NCI-H1417 (cell line): ENCODE measurements at places on chromosomes 3 and 15.

DNA sequence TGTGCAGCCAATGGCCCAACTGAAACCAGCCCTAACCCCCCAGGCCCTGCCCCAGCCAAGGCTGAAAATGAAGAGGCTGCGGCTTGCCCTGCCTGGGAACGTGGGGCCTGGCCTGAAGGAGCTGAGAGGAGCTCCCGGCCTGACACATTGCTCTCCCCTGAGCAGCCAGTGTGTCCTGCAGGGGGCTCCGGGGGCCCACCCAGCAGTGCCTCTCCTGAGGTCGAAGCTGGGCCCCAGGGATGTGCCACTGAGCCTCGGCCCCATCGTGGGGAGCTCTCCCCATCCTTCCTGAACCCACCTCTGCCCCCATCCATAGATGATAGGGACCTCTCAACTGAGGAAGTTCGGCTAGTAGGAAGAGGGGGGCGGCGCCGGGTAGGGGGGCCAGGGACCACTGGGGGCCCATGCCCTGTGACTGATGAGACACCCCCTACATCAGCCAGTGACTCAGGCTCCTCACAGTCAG lies 11.2 kb downstream of the MAP1A start:
- DNase-seq = no peak

DNA sequence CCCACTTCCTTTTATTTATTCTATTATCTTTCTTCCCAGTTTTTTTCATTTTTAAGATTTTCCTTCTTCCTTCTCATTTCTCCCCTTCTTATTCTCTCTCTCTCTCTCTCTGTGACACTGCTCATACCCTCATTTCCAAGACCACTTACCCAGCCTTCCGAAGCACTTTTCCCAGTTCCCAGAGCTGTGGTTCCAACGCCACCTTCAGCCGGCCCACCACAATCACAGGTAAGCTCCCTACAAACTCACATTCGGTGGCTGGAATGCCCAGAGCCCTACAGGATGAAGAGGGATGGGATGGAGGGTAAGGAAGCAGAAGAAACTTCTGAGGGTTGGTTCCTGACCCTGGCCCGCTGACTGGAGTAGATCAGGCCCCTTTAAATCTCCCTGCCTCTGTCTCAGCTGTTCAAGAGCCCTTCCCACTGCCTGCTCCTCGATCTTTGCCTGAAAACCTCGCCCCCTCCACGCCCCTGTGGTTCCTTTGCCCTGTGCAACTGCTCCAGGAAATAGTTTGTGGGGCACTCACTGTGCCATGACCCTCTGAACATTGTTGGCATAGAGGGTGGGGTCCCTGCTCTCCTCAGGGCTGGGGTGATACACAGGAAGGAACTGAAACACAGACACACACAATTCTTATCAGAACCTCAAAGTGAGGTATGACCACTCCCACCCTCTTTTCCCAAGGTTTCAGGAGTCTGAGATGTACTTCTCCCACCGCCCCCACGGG lies 4.8 kb downstream of the LPCAT4 start:
- no peak for DNase-seq

DNA sequence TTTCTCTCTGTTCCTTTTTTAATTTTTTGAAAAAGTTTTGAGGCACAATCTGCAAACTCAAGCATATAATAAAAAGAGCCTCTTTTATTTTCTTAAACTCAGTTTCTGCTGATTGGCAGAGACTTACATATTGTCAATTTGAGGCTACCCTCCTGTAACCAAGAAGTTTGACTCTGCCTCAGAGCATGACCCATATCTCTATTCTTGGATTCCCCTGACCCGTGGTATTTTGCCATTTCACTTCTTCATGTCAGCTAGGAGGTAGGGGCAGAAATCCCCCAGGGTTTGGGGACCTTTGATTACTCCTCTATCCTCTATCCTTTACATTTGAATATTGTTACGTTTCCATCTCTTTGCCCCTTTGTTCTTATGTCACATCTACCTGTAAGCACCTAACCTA lies 479.1 kb upstream of the ALCAM start:
- DNase-seq = no peak

DNA sequence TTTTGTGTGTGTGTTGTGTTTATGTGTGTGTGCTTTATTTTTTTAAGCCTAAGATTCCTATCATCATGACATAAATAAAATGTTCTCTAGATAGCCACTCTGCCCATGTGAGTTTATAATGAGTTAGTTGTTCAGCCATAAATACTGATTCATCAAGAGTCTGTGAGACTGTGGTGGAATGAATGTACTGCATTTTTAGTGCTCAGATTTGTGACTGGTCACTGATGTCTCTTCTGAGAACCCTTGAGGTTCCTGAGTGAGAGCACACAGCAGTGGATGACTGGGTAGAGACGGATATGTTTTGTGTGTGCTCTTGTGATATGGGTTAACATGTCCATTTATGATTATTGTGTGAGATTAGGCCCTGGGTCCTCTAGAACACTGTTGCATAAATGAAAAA lies 51.2 kb downstream of the SETD5 start:
- no peak for DNase-seq

- DNase-seq = no peak
These were observed 145.0 kb downstream of the STAC start for GRCh38 chr3:36525115-36525801.
